ENCODE measurements at places on chromosomes 6 and 20.

DNA sequence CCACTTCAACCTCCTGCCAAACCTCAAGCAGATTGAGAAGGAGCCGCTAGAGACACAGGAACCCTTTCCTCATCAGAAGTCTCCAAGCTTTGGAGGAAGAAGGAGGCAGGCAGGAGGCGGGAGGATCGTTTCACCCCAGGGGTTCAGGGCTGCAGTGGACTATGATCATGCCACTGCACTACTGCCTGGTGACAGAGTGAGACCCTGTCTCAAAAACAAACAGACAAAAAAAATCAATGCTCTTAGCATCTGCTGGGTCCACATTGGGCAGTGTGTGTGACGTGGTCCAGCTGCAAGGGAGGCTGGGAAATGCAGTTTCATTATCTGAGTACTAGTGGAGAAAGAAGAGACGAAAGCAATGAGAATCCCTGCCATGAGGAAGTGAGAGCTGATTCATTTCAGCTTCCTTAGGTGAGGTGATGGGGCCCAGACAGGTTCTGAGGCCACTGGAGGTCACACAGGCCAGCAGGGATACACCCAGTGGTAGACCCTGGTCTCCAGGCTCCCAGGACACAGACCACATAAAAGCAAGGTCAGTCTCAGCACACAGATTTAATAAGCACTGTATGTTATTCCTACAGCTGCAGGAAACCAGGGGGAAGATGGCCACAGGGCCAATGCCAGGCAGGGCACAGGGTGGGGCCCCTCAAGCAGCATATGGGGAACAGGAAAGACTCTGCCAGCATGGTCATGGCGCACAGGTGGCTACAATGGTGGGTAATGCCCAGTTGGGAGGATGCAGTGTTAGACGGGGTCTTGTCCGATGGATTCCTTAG, 4.3 kb downstream of the GFRA4 start:
- DNase-seq, result peak; percentile 79

DNA sequence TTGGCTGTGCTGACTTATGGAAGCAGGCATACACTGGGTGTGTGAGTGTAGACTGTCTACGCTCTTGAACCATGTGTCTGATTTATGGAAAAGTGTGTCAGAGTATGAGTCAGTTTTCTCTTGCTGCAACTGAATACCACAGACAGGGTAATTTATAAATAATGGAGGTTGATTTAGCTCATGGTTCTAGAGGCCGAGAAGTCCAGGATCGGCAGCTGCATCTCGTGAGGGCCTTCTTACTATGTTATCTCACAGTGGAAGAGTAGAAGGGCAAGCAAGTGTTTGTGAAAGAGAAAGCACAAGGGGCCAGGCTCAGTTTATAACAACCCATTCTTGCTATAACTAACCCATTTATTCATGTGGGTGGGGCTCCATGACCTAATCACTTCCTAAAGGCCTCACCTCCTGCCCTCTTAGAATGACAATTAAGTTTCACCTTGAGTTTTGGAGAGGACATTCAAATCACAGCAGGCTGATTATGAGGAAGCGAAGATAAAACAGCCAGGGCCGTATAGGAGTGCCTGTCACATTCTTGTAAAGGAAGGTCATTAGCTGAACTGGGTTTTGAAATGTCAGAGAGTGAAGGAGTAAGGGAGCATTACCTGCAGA, 6.7 kb downstream of the GPR31 start:
- DNase-seq, result peak; percentile 68

DNA sequence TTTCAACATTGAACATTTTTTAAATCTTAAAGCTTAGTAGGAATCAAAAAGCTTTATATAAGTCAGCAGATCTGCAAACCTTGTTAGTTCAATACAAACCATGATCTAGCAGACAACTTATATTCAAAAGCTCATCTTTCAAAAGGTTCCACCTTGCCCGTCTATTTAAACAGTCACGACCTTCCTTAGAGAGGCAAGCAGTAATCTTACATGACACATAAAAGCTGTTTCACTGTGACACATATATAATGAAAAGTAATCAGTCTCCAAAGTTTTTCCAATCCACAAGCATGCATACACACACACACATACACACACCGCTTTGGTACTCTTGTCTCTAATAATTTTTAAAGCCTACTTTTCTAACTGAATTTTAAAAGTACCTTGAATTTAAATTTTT, 12.9 kb downstream of the SOD2 start:
- peak; percentile 30 for DNase-seq

GRCh38 chr6:18444111-18444510, 57.0 kb downstream of the RNF144B start:
- DNase-seq, result no peak

DNA sequence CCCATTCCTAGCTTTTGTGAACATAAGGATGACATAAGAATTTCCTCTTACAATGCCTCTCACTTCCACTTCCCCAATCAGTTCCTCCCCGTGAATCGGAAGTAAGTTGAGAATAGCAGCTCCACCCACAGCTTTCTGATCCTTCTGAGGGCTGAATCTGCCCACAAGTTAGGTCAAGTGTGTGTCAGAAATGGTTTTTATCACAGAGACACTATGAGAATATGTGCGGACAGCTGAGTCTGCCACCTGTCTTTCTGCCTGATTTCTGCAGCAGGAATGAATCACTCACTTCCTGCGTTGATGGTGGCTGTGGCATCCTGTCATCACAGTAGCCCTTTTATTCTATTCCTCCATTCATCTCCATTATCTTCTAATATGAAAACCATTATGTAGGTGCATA, 70.2 kb downstream of the RIN2 start:
- peak; percentile 79 for DNase-seq

- peak; percentile 23 for DNase-seq
These were observed 91.4 kb downstream of the CEBPB start for GRCh38 chr20:50281831-50282591.

DNA sequence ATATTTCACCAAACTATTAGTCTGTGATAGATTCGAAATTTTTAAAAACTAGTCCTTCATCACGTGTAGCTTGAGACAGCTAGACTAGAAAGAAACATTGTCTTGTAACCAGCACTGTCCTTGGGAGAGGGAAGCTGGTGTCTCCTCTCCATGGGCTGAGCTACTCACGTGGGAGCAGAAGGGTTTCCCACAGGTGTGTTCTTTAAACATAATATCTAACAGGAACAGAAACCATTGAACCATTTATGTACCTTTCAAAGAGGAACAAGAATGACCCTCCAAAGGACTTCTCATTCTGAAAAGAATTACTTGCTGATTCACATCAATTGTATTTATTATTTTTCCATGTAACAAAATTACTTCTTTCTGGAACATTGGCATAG, 72.4 kb upstream of the SYNJ2 start:
- DNase-seq, result no peak

GRCh38 chr20:2314759-2315439, 19.1 kb downstream of the TGM3 start:
- no peak for DNase-seq

- DNase-seq, result no peak
These were observed 354.7 kb downstream of the CDC5L start for GRCh38 chr6:44742201-44742600.

- DNase-seq, result no peak
These were observed 426.4 kb downstream of the PREX1 start for GRCh38 chr20:48401359-48401758.

GRCh38 chr6:158715330-158716311, 65.8 kb downstream of the SYTL3 start:
- DNase-seq, result no peak

DNA sequence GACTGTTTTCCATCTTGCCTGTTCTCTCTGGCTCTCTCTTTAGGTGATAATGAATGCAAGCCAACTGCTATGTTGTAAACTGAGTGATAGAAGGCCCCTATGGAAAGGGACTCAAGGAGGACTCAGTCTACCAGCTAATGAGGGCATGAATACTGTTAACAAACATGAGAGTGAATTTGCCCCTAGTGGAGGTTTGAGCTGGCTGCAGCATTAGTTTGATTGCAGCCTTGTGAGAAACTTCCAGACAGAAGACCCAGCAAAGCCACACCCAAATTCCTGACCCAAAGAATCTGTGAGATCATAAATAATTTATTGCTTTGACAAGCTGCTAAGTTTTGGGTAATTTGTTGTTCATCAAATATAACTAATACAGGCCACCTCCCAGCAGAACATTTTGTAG, 50.0 kb upstream of the PLCB1 start:
- DNase-seq, result no peak

GRCh38 chr20:16580147-16580546, 6.9 kb upstream of the KIF16B start:
- DNase-seq, result no peak

DNA sequence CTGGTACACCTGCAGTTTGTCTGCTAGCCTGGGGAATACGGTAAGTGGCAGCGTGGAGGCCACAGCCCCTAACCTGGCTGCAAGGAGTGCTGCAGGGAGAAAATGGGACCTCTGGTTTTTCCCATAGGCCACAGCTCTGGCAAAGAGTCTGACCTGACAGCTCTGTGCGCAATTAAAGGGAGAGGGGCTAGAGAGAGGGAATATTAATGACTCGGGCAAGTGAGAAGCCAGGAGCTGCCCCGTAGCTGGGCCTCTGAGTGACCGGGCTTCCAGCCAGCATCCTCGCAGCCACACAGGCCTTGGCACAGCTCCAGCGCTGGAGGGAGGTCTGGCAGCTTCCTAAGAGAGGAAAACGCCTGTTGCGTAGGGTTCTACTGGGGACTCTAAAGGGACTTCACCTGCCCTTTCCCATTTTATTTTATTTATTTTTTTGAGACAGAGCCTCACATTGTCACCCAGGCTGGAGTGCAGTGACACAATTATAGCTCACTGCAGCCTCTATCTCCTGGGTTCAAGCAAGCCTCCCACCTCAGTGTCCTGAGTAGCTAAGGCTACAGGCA, 18.2 kb upstream of the OCSTAMP start:
- DNase-seq, result no peak

DNA sequence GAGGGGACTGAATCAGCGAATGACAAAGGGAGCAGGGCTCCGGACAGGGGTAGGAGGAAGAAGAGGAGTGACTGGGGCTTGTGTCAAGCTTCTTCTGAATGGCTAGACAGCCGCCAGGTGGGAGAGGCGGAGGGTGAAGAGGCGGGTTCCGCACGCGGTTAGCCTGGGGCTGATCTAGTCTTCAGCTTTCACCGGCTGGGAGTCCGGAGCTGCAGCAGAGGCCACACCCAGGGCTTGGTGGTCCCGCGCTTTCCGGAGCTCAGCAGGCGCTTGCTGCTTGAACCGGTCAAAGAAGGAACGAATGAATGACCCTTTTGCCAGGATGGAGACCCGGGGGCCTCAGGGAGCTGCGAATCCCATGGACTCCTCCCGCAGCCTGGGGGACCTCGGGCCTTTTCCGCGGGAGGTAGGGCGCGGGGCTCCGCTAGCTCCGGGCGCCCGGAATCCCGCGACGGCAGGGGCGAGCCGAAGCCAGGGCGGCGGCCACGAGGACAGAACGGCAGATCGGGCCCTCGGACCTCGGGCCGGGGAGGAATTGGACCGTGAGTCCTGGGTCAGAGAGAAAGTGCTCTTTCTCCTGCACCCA, at the start of gene C6orf141:
TSS of gene C6orf141 (plus strand) at position 177 of the 586 bp plus-strand sequence. CDS start at position 302, 125 bp downstream.
- DNase-seq, result peak; percentile 28

GRCh38 chr20:36611625-36612024, 6.0 kb downstream of the RAB5IF start:
- no peak for DNase-seq

DNA sequence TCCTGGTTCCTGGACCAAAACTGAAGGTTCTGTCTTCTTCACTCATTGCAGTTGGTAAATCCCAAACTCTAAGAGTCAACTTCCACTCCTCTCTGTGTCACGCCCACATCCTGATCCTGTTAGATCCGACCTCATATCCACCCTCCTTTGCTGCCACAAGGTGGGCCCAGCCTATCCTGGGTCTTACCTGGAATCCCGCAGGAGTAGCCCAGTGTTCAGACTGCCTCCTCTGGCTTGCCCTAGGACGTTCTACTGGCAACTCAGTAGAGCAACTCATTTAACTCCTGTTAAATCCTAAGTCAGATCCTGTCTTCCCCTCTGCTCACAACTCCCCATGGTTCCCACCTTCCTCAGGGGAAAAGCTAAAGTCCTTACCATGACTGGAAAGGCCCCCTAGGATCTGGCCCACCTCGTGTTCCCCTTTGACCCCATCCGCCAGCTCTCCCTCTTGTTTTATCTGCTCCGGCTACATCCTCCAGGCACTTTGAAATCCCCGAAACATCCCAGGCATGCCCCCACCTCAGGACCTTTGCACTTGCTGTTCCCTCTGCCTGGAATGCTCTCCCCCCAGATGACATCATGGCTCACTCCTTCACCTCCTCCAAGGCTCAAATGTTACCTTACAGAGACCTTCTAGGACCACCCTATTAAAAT, 43.9 kb downstream of the TFEB start:
- DNase-seq, result no peak

- DNase-seq, result no peak
These were observed 257.5 kb downstream of the MMUT start for GRCh38 chr6:49205526-49205925.

DNA sequence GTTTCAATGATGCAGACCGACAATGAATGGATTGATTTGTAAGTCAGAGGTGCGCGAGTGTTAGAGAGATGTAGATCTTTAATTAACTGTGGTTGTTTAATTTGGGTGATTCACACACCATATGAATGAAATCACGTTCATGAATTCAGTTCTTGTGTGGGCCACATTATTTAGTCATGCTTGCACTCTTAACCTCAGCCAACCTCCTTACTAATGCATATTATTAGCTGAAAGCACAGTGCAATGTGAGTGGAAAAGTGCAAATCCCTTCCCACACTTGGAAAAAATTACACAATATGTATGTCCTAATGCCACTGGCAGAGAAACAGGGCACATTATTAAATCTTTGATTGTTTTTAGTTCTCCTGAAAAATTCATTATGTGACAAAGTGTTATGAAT, 512.5 kb downstream of the BCKDHB start:
- no peak for DNase-seq

DNA sequence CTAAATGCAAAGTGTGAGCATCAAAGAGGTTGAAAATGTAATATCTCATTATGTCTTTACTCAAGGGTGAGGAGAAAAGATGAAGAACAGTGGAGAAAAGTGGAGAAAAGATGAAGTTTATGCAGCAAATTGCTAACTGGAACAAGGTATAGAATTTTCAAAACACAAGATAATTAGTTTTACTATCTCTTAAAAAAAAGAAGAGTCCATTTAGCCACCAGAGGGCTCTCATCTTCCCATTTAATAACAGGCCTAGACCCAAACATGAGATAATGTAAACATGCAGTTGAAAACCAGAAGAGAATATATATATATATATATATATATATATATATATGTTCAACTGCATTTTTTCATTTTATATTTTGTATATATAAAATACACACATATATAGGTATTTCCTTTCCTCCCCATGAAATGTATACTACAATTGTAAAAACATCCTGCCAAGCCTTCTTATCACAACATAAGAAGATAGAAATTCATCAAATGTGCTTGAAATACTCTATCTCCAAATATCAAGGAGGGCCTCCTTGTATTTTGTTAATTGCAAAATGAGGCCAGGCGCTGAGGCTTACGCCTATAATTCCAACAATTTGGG, 78.4 kb downstream of the ADTRP start:
- DNase-seq, result peak; percentile 52

GRCh38 chr6:32288426-32288825, 64.6 kb upstream of the NOTCH4 start:
- no peak for DNase-seq

DNA sequence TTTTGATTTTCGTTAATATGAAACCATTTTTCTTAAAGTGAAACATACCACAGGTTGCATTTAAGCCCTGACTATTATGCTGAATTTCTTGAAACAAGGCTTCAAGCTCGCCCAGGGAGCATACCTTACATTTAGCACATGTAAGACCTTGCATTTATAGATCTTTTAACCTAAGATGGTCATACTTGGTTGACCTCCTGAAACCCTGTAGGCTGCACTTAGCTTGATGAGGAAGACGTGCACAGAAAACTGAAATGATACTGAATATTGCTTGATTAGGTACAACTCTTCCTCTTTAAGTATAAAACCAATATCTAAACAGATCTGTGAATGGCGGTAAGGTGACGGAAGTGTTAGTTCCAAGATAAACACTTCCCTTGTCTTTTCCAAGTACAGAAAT, 82.2 kb downstream of the CTNNBL1 start:
- DNase-seq, result no peak
